OCI-LY7 (cell line): ENCODE measurements at places on chromosomes 2 and 18. TPM values are rescaled to one million over a fixed set of nuclear protein-coding genes. Genes with fewer than 3 reads are reported as not detected.

- DNase-seq: no peak
Observed at GRCh38 chr2:235070063-235070706, 118.4 kb downstream of the SH3BP4 start.

DNA sequence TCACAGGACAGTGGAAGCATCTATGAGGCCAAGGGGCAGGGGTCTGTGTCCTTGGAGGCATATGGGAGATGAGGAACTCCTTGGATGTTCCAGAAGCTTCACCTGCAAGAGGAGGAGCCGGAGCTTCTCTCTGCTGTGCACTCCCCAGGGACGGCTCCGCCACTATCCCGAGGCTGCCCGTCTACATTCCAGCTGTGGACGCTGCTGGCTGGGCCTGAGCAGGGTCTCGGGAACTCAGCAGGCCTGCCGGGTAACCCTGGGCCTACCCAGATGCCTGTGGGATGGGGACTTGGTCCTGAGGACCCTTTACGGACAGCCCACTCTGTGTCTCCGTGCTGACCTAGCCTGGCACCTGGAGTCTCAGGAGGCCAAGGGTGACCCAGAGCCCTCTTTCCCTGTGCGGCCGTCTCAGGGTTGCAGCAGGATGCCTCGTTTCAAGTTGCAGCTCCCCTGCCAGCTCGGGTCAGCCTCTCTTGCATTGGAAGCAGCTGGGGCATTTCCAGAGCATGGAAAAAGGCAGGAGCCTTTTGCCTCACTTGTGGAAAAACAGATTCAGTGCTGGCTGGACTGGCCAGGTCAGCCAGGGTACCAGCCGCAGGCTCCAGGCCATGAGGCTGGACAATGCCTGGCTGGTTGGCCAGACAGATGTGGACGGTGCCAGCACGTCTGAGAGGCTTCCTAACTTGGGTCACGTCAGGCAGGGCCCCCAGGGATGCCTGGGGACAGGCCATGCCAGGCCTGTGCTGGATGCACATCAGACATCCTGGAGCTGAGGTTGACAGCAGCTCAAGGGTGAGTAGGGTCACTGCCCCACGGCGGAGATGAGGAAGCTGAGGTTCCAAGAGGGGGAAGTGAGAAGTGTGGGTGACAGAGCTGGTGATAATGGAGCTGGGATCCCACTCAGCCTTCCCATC is 41.5 kb downstream of the SCTR start:
- DNase-seq: no peak

- DNase-seq: no peak
Observed at GRCh38 chr2:220154304-220154703, 526.9 kb downstream of the SLC4A3 start.

DNA sequence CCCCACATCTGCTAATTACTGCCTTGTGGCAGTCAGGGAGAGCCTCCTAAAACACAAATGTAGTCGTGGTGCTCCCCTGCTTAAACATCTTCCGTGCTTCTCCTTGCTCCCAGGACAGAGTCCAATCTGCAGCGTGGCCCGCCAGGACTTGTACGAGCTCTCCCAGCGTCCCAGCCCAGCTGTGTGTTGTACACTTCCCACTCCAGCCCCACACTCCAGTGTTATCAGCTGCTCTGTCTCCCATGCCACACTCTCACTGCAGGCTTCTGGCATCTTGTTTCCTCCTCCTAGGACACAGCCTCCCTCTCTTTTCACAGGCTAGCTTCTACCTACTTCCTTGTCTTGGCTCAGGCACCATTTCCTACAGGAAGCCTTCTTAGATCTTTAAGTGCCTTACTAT is 199.4 kb downstream of the ALPK2 start:
- no peak for DNase-seq

DNA sequence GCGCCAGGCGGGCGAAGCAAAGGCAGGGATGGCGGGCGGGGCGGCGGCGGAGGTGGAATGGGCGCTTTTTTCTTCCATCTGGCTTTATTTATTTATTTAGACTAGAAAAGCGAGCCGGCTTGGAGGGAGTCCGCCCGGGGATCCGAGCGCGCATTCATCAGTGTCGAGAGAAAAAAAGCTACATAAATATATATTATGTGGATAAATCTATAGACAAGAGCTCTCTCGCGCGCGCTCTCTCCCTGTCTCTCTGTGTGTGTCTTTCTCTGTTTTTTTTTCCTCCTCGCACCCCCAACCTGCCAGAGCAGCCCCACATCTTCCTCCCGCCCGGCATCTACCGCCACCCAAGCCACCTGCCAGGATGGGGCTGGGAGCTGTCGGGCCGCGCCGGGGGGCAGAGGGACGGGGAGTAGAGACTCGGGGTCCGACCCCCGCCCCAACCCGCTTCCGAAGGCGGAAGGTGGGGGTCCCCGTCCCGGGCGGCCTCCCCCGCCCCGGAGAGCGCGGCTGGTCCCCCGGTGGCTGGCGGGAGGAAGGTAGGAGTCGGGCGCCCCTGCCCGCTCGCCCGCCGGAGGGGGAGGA is 972 bp upstream of the CELF4 start:
- no peak for DNase-seq

Gene GAREM2
- total RNA-seq: 0.11 TPM in 1 of 2 replicates, not detected in the other

- DNase-seq: no peak
Observed at GRCh38 chr18:8858888-8859511, 153.6 kb downstream of the MTCL1 start.

DNA sequence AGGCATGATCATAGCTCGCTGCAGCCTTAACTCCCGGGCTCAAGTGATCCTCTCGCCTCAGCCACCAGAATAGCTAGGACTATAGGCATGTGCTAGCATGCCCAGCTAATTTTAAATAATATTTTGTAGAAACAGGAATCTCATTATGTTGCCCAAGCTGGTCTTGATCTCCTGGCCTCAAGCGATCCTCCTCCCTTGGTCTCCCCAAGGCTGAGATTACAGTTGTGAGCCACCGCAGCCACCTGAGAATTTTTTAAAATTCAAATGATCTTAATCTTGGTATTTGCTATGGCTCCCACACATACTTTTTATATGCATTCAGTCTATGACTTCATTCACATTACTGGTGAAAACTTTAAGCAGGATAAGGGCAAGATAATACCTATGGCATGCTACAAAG is 13.1 kb downstream of the KRCC1 start:
- DNase-seq: no peak

- DNase-seq: peak; percentile 43
Observed at GRCh38 chr2:132581991-132582738, 87.8 kb downstream of the LYPD1 start.

Gene MAB21L4
- total RNA-seq: not detected in 2 replicates

Gene LIMS2
- total RNA-seq: 24.4 and 24.9 TPM in 2 replicates

GRCh38 chr2:179569831-179570233 is 291.6 kb downstream of the ZNF385B start:
- DNase-seq: no peak

Gene GALNT5
- not detected in 2 replicates for total RNA-seq

Gene DNAH7
- total RNA-seq: not detected in 2 replicates
